ENCODE measurements at places on chromosomes 4 and X.

DNA sequence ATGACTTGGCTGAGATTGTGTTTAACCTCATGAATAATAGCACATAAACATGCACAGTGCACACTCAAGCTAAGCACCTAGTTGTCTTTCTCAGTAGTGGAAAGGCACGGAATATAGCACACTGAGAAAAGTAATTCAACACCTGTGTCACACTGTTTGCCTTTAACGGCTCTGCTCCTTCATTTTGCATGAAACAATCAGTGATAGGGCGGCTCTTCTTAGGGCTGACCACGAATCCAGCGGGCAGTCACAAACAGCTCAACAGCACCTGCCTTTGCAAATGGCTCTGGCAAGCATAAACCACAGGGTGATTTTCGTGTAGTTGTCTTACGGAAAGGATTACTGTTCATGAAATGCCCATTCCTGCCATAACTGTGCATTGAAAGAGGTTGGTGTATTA, 954.0 kb upstream of the TENM3 start:
- no peak for DNase-seq

DNA sequence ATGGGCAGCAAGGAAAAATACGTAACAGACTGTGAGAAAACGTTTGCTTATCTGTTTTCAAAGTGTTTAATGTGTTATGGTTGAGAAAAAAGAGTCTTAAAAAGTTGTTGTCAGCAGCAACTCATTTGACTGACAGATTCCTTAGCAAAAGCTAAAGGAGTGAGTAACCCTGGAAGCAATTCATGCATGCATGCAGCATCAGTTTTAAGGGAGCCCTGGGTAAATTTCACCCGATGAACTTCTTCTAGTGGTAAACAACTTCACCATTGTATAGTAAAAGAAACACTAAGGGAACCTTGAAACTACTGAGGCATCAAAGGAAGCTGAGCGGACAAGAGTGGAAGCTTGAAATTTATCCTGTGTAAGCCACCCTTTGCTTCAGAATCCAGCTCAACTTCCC, 583.2 kb upstream of the INTU start:
- no peak for DNase-seq

DNA sequence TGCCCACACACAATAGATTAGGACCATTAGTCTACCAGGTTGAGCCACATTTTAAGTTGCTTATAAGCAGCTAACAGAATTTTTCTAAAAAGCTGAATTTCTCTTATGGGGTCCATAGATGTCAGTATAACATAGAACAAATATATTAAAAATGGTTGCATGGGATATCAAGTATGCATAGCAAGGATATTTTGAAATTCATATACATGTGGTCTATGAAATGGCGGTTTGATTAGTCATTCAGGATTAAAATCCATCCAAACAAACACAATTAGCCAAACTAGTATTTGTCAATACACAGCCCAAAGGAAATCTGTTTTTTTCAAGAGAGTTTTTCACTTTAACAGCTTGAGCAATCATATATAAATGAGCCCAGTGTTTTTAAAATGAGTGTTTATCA, 33.5 kb upstream of the AMOT start:
- DNase-seq, result peak; percentile 15

GRCh38 chr4:169956091-169956843, 69.9 kb downstream of the MFAP3L start:
- no peak for DNase-seq

DNA sequence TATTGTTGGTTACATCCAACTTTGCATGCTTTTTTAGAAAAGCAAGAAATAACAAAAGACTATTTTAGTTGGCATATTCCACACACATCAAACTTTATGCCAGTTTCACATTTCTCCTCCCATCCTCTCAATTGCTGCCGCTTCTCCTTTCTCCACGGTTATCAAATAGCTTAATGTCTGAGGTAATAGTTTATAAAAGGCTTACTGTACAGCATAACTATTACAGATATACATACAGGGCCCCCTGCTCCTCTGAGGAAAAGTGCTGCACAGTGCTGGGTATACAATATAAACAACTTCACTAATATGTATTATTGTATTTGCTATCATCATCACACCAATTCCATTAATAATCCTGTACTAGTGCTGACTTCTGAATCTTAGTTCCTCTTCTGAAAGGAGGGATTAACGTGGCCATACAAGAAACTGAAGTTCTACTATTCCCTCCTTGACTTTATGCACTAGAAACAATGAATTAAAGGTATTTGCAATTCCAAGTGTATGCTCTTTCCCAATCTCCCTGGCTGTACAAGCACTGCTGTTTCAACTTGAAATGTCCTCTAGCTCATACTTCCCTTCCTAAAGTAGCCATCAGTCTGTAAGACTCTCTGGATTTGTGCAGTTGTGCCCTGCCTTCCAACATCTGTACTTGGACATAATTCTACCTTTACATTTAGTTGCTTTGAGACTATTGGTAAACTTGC, 2.5 kb downstream of the CCNI start:
- peak; percentile 34 for DNase-seq

- no peak for DNase-seq
Observed at GRCh38 chr4:174709526-174709925, 119.5 kb downstream of the GLRA3 start.

DNA sequence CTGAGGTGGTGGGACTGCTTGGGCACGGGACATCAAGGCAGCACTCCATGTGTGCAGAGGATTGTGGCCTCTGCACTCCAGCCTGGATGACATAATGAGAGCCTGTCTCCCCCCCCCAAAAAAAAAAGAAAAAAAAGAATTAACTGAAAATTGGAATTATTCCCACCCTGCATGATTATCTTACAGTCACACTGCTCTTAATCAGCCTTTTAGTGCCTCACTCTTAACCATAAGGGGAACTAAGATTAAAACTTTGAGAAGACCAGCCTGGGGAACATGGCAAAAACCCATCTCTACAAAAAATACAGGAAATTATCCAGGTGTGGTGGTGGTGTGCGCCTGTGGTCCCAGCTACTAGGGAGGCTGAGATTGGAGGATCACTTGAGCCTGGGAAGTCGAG, 94.6 kb downstream of the UBE2K start:
- no peak for DNase-seq
